ENCODE measurements at places on chromosomes 1 and 21. TPM values are rescaled to one million over a fixed set of nuclear protein-coding genes. Genes with fewer than 3 reads are reported as not detected.

The JAM2 gene
- 0.27 TPM for polyA plus RNA-seq

The ITGB2 gene
- polyA plus RNA-seq: 15.4 TPM

The DLGAP3 gene
- 0.27 TPM for polyA plus RNA-seq

GRCh38 chr1:211332830-211333229 is 6.2 kb downstream of the TRAF5 start:
- no peaks in the 10 kb centered on the region for H3K27me3 ChIP-seq
- peaks cover 24% of the 10 kb centered on the region for H3K4me1 ChIP-seq
- H3K4me3 ChIP-seq: no peak overlapping the region
- no peak for DNase-seq
- H3K27ac ChIP-seq: no peak overlapping the region

GRCh38 chr1:216820345-216820744 is 97.1 kb upstream of the ESRRG start:
- no peak overlapping the region for H3K27ac ChIP-seq
- DNase-seq: no peak
- H3K4me1 ChIP-seq: peaks cover 35% of the 10 kb centered on the region
- H3K27me3 ChIP-seq: no peaks in the 10 kb centered on the region
- no peaks in the 10 kb centered on the region for H3K36me3 ChIP-seq

- peaks cover 16% of the 10 kb centered on the region for H3K36me3 ChIP-seq
- no peak for DNase-seq
- no peak overlapping the region for H3K27ac ChIP-seq
- no peaks in the 10 kb centered on the region for H3K4me1 ChIP-seq
- H3K27me3 ChIP-seq: no peaks in the 10 kb centered on the region
Observed at GRCh38 chr1:180997843-180998504, 24.7 kb downstream of the STX6 start.

DNA sequence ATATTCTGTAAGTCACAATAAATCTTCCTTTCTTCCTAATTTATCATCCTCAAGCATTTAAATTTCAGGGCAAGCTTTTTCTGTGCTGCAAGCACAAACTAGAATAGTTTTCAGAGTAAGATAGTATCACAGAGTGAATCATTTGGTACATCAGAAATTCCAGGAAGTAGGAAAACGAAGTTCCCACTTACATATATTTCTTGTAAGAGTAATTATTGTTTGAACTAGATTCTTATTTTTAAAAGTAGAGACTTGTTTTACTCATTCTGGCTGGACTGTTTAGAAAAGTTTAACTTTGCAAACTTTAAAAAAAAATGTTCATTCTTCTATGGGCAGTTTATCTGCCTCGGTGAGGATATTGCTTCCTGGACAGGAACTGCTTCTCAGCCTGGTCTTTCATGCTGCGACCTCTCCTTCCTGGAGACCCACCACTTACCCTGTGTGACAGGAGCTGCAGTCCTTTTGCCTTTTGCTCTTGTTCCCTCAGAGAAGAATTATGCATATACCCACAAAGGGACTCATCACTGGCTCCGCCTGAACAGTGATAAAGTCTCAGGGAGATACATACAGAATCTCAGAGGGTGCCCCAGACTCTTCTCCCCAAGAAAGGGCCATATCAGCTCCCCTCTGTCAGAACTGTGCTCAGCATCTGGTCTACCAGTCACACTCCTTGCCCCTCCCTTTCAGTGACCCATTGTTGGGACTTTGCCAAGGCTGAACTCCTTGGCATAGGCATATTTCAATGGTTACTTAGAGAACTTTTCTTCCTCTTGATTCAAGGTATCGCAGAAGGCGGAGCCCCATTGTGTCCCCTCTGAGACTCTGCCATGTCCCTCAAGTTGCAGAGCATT is 102.7 kb upstream of the CD55 start:
- no peaks in the 10 kb centered on the region for H3K4me1 ChIP-seq
- peak; percentile 45 for DNase-seq
- no peaks in the 10 kb centered on the region for H3K27me3 ChIP-seq
- H3K4me3 ChIP-seq: no peak overlapping the region
- no peak overlapping the region for H3K27ac ChIP-seq

Data from small intestine (tissue), 16 donors.